ENCODE measurements at places on chromosomes 16 and 17. TPM values are rescaled to one million over a fixed set of nuclear protein-coding genes. Genes with fewer than 3 reads are reported as not detected.

DNA sequence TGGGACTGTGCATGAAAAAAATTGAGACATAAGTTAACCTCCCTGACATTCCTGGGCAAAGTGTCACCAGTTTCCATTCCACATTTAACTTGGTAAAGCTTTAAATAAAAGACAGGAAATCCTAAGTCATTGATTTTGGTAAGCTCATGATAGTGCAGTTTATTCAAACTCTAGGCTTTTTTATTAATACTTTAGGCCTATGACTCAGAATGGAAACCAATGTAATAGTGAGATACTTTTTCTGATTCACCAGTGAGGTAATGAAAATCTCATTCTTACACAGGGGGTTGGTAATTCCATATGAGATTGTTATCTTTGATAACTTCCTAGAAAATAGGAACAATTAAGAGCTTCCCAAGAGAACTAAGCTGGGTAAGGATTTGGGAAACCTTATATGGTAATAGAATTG is 91.1 kb downstream of the NLK start:
- no peak for DNase-seq

GRCh38 chr16:21302898-21303528 is 24.9 kb upstream of the CRYM start:
- DNase-seq: peak; percentile 82

GRCh38 chr16:25751230-25751835 is 59.6 kb downstream of the HS3ST4 start:
- DNase-seq: no peak

RAMP2 gene
- 0.74 TPM for total RNA-seq
